NCI-H1105 treated with DMSO at 0.1 percent for 48 hours (cell line): ENCODE measurements at places on chromosomes 3 and 15.
A peak's percentile ranks its signal among the peaks of the same experiment; 100 is the strongest.

GRCh38 chr3:122739172-122739571 lies 54.5 kb downstream of the HSPBAP1 start:
- DNase-seq: no peak

- no peak for DNase-seq
Measured at GRCh38 chr3:30505866-30506520, 100.4 kb upstream of the TGFBR2 start.

GRCh38 chr3:8760506-8760905 lies 8.9 kb downstream of the OXTR start:
- DNase-seq: no peak

DNA sequence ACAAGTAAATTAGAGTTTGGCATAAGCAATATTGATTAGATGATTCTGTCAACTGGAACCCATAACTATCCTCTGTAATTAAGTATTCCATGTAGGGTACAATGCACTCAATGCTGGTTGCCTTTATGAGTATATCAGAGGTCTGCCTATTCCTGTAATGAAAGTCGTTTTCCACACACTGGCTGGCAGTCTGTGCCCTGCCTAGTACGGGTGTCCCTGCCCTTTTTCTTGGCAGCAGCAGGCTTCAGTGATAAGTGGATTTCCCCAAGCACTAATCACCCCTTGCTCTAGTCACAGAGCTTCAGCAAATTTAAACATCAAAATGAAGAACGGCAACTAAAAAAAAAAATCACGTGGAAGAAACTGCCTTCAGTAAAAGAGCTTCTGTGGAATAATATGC lies 294.8 kb upstream of the STT3B start:
- no peak for DNase-seq

- no peak for DNase-seq
Measured at GRCh38 chr15:91678003-91678402, 175.5 kb upstream of the SLCO3A1 start.

DNA sequence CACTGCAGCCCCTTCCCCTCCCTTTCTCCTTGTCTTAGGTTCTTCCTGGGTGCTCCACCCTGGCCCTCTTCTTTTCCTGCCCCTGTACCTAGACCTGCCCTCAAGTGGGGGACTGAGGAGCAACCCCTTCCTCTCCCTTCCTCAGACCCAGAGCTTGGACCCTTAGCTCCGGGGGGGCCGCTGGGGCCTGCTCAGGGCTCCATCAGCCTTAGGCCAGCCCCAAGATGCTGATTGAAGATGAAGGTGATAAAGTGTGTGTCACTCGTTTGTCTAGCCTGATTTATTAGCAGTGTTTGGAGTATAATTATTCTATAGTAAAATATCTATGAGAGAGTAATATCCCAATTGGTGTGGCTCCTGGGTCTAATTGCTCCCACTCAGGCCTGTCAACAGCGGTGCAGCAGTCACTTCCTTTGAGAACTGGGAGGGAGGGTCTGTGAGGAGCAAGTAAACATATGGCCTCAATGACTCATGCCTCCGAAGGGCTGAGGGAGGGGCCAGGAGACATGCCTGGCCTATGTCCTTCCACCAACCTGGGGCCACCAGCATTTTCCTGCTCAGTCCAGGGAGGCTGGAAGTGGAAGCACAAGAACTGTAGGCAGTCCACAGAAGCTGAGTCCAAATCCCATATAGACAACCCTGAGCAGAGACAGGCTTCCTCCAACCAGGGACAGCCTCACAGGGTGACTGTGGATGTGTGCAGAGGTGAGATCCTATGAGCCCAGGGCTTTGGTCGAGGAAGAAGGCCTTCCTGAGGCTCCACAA lies 123.2 kb downstream of the DNAJB8 start:
- no peak for DNase-seq

- no peak for DNase-seq
Measured at GRCh38 chr3:48795997-48796732, 51.5 kb downstream of the PRKAR2A start.

- no peak for DNase-seq
Measured at GRCh38 chr3:159795681-159796175, 192.9 kb upstream of the IL12A start.

DNA sequence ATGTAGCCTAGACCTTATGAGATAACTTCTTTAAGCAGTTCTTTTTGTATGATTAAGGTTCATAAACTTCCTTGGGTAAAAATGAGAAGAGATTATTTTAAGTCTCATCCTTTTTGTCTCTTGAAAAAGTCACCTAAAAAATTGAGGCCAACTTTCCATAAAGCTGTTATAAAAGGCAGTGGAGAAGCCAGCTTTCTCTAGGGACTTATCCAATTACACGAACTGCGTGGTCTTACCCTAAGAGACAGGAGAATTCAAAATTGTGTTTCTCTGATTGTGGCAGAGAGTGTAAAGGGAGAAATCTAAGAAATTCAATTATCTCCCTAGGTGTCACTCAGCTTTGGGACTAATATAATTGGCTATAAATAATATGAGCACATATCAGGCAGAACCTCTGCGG lies 262.0 kb downstream of the SHOX2 start:
- no peak for DNase-seq

- DNase-seq: no peak
Measured at GRCh38 chr3:46930945-46931403, 45.6 kb downstream of the CCDC12 start.

DNA sequence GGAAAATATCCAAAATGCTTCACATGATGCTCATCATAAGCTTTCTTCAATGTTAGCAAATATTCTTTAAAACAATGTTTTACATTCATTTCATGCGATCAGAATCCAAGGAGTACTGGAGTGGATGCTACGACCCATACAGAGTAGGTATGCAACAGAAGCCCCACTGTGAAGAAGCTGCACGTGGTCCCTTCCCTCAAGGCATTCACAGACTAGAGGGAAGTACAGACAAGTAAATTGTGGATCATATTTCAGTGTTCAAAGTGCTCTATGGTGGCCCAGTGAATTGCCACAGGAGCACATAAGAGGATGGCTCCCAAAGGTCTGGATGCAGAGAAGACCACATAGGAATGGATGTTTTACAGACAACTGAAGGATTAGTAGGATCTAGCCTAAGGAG lies 789.9 kb downstream of the IGSF11 start:
- DNase-seq: no peak

- DNase-seq: no peak
Measured at GRCh38 chr3:72615776-72616175, 232.5 kb downstream of the SHQ1 start.

DNA sequence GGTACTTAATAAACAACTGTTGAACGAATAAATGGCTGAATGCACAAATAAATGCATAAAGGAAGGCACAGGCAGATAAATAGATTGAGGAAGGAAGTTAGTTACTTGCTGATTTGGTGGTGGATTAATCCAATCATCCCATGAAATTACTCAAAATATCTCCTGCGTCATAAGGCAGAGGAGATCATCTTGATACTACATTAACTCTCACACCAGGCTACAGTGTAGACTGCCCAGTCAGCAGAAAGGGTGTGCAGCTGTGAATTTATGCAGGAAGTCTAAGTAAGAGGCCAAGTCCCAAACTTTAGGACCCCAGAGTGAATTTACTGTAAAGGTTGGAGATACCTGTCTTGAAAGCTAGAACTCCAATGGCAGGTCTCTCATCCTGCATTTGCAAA lies 38.6 kb downstream of the PRICKLE2 start:
- no peak for DNase-seq

DNA sequence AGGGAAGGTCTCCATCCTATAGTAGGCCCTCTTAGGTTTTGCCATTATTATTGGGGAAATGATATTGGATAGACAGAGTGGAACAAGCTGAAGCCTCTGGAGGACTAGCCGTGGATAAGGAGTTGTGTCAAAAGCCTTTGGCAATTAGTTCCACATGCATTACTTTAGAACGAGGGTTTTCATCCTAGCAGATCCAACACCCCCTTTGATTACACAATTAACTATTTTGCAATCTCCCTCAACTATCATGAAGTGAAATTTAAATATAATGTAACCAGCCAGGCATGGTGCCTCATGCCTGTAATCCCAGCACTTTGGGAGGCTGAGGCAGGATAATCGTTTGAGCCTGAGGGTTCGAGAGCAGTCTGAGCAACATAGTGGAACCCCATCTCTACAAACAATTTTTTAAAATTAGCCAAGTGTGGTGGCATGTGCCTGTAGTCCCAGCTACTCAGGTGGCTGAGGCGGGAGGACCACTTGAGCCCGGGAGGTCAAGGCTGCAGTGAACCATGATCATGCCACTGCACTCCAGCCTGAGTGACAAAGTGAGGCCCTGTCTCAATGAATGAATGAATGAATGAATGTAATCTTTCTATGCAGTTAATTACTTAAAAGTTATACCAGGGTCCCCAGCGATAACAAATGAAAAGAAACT lies 56.8 kb downstream of the PXYLP1 start:
- DNase-seq: no peak

GRCh38 chr3:124032311-124032880 lies 40.5 kb upstream of the ROPN1 start:
- no peak for DNase-seq

DNA sequence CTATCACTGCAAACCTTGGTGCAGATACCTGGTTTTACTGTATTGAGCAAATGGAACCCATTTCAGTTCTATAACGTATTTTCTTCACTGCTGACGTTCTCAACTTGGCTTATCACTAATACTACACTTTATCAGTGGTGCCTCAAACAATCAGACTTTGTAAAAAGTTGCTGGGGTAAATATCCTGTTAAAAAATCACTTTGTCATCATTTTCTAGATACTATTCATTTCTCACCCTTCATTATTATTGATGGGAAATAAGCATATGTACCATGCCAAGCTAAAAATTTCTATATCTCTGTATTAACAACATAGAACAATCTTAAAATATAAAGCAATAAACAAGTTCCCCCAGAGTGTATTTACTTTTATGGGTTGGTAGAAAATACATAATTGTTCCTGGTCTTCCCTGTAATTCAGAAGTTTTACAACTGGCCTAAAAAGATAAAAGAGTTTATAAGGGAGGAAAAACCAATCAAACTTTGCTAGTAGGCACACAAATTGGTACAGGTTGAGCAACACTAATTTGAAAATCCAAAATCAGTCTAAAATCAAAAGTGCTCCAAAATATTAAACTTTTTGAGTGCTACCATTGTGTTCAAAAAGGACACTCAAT lies 33.2 kb downstream of the CIP2A start:
- DNase-seq: no peak

DNA sequence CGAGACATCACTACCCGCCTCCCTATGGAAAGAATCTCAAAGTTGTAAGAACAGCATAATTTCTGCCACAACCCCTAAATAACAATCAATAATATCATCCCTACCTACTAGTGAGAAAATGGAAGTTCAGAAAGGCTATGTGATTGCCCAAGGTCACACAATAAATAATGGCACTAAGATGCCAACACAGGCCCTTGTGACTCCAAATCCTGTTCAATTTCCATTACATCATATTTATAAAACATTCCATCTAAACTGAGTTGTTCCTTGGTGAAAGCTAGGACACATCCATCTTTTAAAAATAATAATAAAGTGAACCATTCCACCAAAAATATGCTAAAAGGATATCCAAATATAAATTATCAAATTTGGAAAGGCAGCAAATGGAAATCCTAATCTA lies 144.6 kb downstream of the MAGI1 start:
- DNase-seq: no peak

DNA sequence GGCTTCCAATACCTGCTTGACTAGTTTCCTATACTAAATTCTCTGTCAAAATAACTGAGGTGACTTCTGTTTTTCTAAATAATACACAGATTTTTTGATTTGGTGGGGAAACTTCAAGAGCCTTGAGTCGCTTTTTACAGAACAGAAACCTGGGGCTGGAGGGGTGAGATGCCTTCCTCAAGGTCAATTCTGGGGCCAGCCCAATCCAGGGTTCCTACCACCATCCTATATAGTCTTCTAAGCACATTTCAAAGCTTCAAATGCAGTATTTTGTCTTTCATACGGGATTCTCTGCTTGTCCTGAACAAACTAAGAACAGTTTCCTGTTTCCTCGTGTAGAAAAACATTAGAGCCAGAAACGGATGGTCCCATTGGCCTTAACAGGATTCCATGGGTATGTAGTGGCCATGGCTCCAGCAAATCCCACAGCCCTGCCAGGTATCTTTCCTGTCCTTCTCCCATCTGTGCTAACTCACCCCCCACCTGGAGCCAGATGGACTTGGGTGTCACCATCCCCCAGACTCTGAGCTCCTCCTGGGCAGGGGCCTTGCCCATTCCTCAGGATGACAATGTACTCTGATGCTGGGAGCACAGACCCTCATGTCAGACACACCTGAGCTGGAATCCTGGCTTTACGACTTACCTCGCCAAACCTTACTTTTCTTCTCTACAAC lies 146.9 kb downstream of the KLF13 start:
- DNase-seq: no peak

DNA sequence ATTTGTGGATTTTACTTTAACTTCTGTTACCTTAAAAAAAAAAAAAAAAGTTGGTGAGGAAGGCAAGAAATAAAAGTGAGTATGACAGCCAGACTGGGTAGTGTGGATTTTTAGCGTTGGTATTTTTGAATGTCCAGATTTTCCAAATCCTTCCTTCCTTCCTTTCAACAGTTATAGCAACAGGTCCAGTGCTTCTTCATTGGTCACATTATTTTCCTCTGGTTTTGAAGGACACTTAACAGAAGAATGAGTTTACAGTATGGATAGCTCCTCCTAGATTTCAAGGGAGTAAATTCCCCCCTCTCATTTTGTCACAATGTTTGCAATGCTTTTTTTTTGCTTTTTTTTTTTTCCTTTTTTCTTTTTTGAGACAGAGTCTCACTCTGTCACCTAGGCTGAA lies 6.4 kb downstream of the MAPKBP1 start:
- no peak for DNase-seq

GRCh38 chr3:140863580-140864009 lies 78.0 kb upstream of the SLC25A36 start:
- peak; percentile 81 for DNase-seq

DNA sequence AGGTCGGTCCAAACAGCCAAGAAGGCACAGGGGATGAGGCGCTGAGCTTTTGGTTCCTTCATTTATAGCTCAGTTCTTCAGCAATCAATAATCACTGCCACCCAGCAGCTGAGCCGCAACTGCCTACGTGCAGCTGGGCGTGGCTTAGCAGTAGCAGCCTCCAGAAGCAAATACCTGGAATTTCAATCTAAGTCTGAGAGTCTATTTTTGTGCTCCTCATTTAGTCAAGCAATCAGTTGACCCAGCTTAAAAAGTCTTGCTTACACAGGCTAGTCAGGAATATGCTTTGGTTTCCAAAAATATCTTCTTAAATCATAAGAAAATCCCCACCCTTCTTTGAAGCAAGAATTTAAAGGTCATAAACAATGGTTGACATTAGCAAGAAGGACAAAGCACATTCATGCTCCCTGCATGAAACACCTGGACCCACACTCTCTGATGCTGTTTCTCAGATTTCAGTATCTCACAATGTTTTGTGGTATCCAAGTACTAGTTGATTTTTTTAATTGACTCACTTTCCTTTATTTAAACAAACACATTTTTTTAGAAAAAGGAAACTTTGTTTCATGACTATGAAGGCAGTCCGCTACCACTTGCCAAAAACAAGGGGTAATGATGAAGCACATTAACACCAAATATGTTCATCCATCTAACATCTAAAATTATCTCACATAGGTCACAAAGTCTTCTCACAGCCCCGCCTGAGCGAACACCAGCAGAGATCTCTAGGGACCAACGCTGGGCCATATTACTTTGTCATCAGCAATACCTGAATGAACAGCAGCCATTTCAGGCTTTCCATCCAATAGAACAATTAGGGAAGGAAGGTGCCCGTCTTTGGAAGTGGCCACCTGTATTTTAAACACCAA lies 106.1 kb downstream of the OXNAD1 start:
- no peak for DNase-seq

GRCh38 chr3:188581792-188582191 lies 427.8 kb downstream of the LPP start:
- DNase-seq: no peak
